ENCODE measurements at places on chromosomes 12 and 14.

DNA sequence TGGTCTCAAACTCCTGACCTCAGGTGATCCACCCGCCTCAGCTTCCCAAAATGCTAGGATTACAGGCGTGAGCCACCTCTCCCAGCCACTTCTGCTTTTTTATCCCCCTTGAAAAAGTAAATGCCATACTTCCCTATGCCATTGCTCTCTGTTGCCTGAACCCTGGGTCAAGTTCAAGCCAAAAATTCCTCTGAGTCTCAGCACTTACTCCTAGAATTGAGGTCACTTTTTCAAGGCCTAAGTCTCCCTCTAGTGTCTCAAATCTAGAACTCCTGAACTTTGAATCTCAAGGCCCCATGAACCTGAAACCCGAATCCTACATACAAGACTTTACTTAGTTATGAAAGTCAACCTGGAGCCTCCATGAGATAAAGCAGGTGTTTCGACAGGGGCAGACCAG lies 1.4 kb upstream of the APOBEC1 start:
- no peak for DNase-seq

- DNase-seq, result peak; percentile 87
Observed at GRCh38 chr12:107912421-107913004, 138.0 kb downstream of the ASCL4 start.

DNA sequence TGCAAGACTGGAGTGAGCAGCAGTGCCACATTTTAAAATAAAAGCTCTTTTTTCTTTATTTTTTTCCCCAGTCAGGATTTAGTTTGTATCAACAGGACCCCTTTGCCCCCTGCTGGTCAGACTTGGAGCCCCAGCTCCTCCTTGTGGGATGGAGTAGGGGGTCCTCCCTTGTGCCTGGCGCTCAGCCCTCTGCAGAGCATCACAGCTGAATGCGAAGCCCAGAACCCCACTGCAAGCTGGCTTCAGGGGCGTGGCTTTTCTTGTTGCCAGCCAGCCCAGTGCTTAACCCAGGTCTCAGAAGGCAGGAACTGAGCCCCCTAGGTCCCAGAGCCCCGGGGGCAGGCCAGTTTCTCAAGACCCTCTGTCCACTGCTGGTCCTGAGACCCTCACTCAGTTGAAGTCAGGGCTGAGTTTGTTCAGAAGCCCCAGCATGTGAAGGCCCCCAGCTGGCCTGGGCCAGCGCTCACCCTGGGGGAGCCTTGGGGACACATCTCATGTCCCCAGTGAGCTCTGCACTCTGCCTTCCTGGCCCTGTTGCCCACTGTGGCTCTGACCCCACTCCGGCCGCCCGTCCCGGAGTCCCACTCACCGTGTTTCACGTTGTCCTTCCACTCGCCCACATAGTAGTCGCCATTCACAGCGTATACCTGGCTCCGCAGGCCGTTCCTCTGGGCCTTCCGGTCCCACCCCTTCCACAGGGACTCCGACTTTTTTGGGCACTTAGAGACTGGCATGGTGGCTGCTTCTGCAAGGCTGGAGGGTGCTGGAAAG lies 519 bp downstream of the MORN3 start:
- DNase-seq, result peak; percentile 49

- DNase-seq, result no peak
Observed at GRCh38 chr12:6602526-6602925, 4.7 kb downstream of the CHD4 start.

DNA sequence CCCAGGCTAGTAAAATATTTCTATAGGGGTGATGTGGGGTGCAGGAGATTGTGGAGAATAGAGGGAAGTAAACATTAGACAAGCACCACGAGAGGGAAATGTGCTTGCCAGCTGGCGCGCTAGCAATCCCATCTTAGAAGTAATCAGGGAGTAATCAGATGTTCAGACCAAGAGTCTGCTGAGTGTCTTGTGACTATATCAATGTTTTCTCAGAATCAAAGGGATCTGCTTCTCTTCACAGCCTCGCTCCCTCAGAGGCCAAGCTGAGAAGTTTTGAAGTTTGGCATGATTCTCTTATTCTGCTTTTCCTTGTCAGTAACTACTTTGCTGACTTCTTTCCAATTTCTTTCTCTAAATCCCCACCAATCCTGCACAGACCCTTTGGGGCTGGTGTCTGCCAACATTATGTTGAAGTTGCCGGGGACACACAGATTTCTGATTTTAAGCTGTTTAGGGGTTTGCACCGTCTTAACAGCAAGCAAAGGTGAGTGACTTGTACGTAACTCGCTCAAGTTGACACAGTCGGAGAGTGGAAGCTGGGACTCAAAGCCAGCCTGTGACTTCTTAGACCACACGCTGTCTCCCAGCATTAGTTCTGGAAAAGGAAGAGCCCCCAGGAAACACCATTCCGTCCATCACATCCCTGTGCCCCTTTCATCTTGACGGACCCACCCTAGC lies 22.0 kb upstream of the TSPAN9 start:
- no peak for DNase-seq

DNA sequence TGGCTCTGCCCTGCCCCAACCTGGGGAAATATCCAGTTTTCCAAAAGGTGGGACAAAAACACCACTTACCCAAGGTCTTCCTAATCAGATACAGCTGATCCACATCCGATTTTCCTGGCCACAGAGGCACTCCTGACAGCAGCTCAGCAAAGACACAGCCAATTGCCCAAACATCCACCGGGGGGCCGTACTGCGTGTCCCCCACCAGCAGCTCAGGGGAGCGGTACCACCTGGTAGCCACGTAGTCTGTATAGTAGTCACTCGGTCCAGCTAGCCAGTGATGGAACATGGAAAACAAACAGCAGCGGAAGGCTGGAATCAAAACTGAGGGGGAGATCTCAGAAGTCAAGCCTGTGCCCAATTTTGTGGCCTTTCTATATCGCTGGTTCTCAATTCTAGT lies 28.8 kb downstream of the DMAC2L start:
- DNase-seq, result no peak
